ENCODE measurements at places on chromosomes 6 and 20.
A peak's percentile ranks its signal among the peaks of the same experiment; 100 is the strongest.

- no peak for DNase-seq
These were observed 40.3 kb upstream of the OGFRL1 start for GRCh38 chr6:71248306-71248765.

GRCh38 chr6:14436592-14437132, 319.1 kb downstream of the CD83 start:
- DNase-seq, result no peak

GRCh38 chr6:103284835-103285234, 1574.9 kb downstream of the HACE1 start:
- DNase-seq, result no peak

DNA sequence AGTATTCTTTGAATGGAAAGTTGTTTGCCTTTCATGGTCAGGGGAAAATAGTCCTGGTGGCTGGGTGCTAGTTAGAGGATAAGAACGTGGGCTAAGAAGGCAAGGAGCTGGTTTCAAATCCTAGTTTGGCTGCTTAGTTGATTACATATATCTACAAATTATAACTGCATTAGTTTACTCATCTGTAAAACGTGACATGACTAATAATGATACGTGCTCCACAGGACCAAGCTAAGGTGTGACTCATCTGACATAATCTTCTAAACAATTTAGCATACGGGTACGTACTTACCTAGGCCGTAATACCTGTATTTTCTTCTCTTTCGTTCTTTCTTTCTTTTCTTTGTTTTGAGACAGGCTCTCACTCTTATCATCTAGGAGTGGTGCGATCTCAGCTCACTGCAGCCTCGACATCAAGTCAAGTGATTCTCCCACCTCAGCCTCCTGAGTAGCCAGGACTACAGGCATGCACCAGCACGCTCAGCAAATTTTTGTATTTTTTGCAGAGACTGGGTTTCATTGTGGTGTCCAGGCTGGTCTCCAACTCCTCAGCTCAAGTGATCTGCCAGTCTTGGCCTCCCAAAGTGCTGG, 1274.2 kb upstream of the GJE1 start:
- DNase-seq, result no peak

GRCh38 chr6:6091608-6092002, 84.9 kb upstream of the NRN1 start:
- no peak for DNase-seq

GRCh38 chr6:149468179-149468578, 16.6 kb downstream of the ZC3H12D start:
- DNase-seq, result no peak

GRCh38 chr6:252775-253535, 39.3 kb upstream of the DUSP22 start:
- DNase-seq, result no peak

GRCh38 chr6:40353197-40353966, 233.8 kb downstream of the LRFN2 start:
- DNase-seq, result no peak

DNA sequence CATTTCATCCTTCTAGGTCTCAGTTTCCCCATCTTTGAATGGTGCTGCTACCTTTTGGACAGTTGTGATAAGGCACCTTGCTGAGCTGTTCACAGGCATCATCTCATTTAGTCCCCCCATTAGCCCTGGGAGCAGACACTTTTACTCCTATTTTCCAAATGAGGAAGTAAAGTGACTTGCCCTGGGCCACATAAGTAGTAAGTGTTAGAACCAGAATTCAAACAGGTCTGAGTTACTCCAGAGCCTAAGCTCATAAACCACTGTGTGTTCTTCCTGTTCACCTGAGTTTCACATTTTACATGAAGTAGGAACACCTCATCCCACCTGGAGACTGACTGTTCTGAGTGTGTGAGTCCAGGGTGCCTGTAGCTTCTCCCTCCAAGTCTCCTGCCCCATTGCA, 43.5 kb upstream of the EPB41L1 start:
- no peak for DNase-seq

- no peak for DNase-seq
These were observed 106.6 kb downstream of the TAF4 start for GRCh38 chr20:61958773-61959700.

DNA sequence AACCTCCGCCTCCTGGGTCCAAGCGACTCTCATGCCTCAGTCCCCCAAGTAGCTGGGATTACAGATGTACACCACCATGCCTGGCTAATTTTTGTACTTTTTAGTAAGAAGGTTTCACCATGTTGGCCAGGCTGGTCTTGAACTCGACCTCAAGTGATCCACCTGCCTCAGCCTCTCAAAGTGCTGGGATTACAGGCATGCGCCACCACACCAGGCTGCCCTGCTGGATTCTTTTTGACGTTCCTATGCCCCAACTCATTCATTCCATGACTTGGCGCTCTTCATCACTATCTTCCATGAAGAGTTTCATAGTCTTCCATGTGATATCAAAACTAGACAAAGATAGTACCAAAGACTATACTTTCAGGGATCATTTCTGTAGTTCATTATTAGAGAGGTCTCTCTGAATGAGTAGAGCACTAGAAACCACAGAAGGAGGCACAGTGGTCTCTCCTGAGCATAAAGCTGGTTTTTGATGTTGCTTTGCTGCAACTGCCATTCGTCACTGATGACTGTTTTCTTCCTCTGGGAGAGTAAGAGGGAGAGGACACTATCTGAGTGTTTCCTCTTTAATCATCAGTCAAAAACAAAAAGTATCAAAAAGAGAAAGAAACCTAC, 23.5 kb downstream of the DNAAF9 start:
- DNase-seq, result no peak

- DNase-seq, result no peak
These were observed 21.1 kb downstream of the GCNT2 start for GRCh38 chr6:10542213-10542612.

GRCh38 chr6:51098791-51099190, 280.1 kb downstream of the TFAP2B start:
- no peak for DNase-seq

- no peak for DNase-seq
These were observed 17.0 kb upstream of the SLA2 start for GRCh38 chr20:36663031-36663430.

DNA sequence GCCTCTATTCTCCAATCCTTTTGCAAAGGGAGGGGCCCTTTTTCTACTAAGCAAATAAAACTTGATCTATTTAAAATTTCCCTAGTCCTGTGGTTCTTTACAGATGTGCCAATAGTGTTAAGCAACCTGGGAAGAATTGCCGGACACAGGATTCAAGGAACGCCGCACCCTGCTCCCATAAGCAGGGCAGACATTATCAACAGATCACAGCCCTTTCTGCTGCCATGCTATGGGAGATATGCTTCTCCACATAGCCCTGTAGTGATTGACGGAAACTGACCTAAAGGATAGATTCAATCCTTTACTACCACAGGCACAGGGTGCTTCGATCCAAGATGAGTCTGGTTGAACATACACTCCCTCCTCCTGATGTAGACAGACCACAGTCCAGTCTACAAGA, 118.4 kb upstream of the TRAF3IP2 start:
- DNase-seq, result no peak

DNA sequence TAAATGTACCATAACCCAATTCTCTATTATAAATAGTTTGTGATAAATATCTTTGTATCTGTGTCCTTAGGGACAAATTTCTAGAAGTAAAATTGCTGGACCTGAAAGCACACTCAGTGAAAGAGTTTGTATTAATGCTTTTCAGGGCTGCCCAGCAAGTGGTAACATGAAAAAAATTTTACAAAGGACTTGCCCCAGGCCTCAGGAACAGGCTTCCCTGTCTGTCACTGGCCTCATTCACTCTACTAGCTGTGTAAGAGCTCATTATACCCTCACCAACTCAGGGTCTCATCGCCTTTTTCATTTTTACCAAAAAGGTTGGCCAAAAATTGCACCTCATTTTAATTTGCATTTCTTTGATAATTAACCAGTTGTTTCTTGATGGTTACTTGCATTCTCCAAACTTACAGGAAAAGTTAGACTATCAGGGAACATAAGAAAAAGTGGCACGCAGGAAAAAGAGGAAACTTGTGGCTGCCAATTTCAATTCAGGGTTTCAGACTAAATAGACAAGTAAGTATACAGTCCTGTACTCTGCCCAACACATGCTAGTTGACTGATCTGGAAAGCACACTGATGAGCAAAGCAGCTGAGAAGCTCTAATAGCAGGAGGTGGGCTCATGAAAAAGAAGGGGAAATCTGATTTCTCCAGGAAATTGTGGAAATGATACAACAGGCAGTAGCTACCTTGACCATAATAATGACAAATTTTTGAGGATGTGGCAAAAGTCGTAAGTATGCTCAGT, 161.5 kb downstream of the KIF6 start:
- DNase-seq, result no peak

- no peak for DNase-seq
These were observed 194.4 kb downstream of the KIF16B start for GRCh38 chr20:16378712-16379370.

DNA sequence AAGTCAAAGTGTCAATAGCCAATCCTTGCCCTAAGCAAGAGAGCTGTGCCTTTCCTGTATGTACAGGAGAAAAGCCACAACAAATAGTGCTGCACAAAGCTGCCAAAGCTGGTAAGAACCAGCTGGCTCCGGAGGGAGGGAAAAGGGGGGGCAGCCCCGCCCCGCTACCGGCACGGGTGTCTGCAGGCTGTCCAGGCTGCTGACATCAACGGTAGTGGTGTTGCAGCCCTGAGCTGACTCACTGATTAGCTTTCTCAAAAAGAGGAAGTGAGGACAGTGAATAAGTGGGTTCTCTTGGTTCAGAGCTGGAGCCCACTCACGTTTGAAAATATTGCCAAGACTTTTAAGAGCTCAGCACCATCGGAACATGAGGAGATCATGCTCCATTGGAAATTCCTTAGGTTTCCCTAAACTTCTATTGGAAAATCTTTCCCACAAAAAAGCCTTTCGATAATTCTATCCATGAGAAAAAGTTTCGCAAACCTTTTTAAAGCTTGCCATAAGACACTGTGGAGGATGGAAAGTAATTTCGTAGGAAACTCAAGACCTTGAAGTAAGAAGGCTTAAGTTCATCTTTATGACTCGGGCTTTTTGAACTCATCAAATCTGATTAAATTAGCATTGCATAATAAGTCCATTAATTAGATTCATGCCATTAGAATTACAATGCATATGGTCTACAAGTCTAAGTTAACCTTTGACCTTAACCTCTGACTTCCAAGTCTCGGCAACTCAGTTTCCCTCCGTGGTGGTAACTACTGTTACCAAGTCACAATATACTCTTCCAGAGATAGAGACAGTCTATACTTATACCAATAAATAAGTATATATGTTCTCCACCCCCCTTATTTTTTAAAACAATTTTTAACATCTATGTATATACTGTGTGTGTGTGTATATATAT, 67.0 kb downstream of the TNFRSF21 start:
- DNase-seq, result peak; percentile 4

GRCh38 chr6:127300411-127300810, 33.7 kb downstream of the RNF146 start:
- no peak for DNase-seq

- DNase-seq, result no peak
These were observed 4.0 kb downstream of the MRAP2 start for GRCh38 chr6:84037425-84038089.

GRCh38 chr6:134061440-134061839, 9.0 kb upstream of the SLC2A12 start:
- DNase-seq, result no peak

GRCh38 chr6:144283646-144284477, 1.3 kb upstream of the UTRN start:
- no peak for DNase-seq

GRCh38 chr6:41690541-41691330, 44.7 kb downstream of the TFEB start:
- no peak for DNase-seq

- no peak for DNase-seq
These were observed 129.1 kb upstream of the SPACA1 start for GRCh38 chr6:87918461-87918941.

DNA sequence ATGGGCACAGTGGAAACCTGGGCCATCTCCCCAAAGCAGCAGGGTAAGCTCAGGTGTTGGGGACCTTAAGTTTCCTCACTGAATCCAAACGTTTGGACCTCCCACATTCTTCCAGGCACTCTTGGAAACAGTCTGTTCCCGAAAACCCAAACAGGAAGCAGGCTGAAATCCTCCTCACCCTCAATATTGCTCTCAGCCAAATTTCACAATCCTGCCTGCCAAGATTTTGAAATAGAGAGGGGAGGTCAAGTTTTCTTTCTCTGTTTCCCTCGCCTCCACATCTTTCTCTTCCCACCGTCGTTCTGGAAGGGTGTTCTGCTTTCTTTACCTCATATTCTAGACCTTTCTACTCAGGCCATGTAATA, 392.0 kb upstream of the SASH1 start:
- DNase-seq, result no peak

GRCh38 chr6:17995414-17995813, 8.0 kb upstream of the KIF13A start:
- DNase-seq, result no peak

- DNase-seq, result no peak
These were observed 53.5 kb upstream of the DEK start for GRCh38 chr6:18317850-18318249.

DNA sequence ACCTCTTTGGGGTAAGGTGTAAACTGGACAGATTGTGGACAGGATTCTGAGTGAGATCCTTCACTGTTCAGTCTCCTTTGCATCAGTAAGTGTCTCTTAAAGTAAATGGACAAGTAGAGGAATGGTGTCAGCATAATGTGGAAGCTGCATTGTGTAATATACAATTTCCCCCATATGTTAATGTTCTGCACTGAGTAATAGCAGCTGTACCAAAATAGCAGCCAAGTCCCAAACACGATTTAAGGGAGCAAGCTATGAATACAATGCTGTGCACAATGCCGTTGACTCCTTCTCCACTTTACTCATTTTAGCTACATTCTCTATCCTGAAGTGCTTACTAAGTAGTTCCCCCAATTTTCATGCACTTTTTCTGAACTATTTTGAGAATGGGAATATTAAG, 21.1 kb upstream of the TRIM26 start:
- no peak for DNase-seq

GRCh38 chr6:129525055-129525454, 184.9 kb downstream of the ARHGAP18 start:
- no peak for DNase-seq

- DNase-seq, result no peak
These were observed 99.1 kb upstream of the ISM1 start for GRCh38 chr20:13121840-13122515.

DNA sequence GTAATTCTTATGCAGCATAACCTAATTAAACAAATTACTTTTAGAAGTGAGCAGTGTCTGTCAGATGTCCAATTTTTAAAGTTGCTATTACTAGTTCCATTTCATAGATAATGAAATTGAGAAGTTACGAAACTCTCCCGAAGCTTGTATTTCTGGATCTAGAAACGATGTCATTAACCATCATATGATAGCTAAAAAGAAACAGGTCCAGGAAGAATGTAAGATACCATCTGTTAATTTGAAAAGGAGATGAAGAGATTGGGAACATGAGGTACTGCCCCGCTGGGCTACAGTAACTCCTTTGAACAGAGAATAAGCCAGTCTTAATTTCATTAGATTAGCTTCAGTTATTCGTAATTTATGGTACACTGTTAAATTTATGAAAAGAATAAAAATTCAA, 47.5 kb upstream of the TMX4 start:
- no peak for DNase-seq

Measured in effector memory CD8-positive, alpha-beta T cell (primary cell).